ENCODE measurements at places on chromosomes 2 and 18.

DNA sequence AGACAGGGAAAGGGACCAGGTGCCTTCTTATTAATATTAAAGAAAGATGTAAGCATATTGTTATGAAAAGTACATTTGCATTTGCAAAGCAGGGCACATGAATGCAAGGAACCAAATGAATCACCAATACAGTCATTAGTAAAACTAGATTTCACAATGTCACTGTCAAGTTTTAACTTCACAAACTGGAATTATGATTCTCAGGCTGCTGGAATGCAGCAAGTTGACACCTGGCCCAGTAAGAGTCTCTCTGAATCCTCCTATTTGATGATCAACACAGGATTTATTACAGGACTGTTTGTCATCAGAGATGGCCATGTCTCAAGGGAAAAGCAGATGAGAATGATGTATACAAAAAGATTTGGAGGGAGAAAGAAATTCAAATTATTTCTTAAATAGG is 72.9 kb upstream of the STK39 start:
- DNase-seq: no peak

GRCh38 chr2:179543361-179543901 is 278.8 kb upstream of the SESTD1 start:
- DNase-seq: no peak

DNA sequence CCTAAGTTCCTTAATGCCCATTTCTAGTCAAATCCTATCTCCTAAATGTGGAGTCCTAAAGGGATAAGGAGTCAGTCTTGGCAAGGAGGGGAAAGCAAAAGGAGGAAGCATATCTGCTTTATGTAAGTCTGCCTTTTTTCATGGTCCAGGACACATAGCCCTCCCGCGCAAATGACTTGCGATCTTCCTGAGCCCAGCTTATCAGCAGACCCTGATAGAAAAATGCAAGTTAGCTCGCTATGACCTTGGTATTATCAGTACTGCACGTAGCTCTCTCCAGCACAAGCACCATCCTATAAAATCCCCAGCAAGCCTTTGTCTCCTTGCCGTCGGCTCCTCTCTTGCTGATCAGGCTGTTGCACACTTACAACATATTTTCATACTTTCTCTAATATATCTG is 281.4 kb upstream of the KCNH7 start:
- DNase-seq: no peak

- no peak for DNase-seq
Observed at GRCh38 chr2:238239543-238239862, 335 bp downstream of the HES6 start.

- DNase-seq: no peak
Observed at GRCh38 chr2:88331239-88331638, 121.3 kb downstream of the FOXI3 start.

GRCh38 chr2:227933884-227934283 is 62.5 kb downstream of the DAW1 start:
- DNase-seq: no peak

DNA sequence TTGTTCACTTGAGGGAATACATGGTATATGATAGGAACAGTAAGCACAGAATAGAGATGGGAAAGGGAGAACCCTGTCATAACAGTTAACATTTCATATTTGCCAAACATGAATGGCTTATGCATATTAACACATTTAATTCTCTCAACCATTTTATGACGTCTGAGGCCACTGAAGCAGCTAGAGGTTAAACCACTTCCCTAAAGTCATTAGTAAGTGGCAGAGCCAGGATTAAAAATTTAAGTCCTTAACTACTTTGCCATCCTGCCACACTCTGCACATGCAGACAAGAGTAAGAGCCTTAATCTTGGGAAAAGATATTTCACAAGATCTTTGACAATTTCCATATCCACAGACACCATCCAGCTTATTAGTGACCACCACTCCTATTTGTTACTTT is 2.1 kb downstream of the LIPT1 start:
- no peak for DNase-seq

GRCh38 chr2:123738643-123739042 is 286.4 kb upstream of the CNTNAP5 start:
- DNase-seq: no peak

DNA sequence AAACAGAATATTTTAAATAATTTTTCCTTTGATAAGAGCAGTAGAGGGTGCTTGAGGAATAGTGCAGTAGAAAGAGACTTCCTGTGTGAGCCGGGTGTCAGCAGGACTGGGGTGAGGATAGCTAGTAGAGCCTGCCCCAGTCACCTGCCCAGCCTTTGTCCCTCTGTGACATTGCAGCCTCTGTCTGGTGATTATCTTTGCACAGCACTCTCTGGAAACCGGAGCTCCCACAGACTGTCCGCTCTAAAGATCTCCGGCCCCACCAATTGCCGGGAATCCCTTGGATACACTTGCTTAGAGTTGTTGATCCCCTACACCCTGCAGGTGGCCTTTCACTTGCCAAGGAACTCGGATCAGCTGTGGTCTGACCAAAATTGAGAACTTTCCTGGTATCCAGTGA is 1081.3 kb upstream of the TMEFF2 start:
- DNase-seq: no peak

GRCh38 chr2:7430869-7431641 is 513.8 kb downstream of the RNF144A start:
- DNase-seq: peak; percentile 75

- DNase-seq: no peak
Observed at GRCh38 chr2:143255086-143255485, 125.9 kb downstream of the ARHGAP15 start.

GRCh38 chr2:186634701-186635100 is 44.8 kb downstream of the ITGAV start:
- no peak for DNase-seq

GRCh38 chr18:63887424-63887823 is at the start of gene SERPINB2:
Gene SERPINB2, plus strand, starts transcription at chr18:63887705. Its CDS starts 3,740 bp downstream, at chr18:63891445.
- no peak for DNase-seq

GRCh38 chr2:217105733-217106649 is 246.1 kb upstream of the TNP1 start:
- DNase-seq: no peak

DNA sequence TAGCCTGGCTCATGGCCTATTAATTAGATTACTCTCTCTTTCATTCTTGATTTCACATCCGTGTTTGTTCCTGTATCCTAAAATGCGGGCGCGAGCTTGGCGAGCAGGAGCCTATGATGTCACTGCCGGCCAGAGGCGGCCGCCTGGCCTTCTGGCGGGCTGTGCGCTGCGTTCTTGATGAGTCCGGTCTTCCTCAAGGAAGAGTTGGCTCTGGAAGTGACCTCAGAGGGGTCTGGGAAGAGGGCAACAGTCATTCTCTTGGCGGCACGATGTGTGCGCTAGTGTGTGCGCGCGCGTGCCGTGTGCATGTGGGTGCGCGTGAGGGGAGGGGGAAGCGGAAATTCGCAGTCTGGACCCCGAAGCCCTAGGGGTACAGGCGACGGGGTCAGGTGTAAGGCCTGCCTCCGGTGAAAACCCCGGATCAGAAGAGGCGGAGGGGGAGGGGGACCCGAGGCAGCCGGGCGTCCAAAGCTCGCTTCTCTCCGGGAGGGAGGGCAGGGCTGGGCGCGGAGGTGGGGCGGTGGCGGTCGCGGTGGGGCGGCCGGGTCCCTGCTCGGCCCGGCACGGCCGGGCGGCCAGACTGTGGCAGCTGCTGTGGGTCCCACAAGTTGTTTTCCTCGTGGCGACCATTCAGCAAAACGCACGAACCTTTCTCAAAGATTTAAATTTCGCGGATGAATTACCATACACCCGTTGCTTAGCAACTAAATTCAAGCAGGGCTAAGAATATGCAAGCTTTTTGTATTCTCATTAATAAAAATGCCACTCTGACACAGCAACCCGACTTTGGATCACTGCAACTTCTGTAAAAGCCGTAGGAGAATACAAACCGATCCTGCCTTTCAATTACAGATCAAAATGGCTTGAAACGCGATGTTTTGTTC is 8.4 kb downstream of the POU3F3 start:
- no peak for DNase-seq

DNA sequence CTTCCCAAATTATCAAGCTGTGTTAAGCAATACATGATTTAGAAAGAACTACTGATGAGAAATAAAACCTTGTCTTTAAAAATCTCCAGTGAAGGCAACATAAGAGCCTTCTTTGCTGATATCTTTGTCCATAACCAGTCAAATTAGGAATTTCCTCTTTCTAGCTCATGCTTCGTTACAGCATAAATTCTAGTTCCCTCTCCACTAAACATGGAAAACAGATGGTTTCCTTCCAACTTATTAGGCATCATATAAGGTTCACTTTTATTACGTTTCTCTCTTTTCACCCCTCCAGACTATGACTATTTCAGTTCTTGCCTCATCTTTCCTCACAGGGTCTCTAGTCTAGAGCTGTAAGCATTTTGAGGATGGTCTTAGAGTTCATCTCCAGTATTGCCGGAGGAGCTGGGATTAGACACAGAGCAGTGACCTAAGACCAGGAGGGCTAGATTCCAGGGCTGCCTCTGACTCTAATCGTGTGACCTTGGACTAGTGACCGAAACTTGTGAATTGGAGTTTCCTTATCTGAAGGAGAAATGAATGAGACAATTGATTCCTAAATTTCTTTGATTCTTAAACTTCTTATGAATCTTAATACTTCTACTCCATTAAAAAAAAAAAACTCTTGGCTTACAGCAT is 195.5 kb upstream of the APCDD1 start:
- DNase-seq: no peak

DNA sequence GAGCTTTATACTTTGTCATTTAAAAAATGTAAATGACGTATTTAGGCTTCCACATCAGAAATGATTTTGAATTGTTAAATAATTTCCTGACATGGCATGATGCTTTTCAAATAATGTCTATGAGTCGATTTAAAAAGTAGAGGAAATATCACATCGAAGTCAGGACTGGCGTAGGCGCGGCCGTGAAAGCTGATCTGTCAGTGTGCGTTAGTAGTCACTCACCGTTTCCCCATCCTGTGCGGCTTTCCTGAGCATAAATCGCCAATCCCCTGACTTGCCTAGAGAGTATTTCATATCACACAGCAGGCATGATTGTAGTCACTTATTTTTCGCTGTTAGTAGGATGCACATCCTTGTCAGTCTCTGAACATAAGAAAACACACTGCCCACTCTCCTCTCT is 843.1 kb downstream of the SOCS6 start:
- DNase-seq: no peak

- DNase-seq: no peak
Observed at GRCh38 chr2:203532957-203533658, 2.0 kb downstream of the RAPH1 start.

DNA sequence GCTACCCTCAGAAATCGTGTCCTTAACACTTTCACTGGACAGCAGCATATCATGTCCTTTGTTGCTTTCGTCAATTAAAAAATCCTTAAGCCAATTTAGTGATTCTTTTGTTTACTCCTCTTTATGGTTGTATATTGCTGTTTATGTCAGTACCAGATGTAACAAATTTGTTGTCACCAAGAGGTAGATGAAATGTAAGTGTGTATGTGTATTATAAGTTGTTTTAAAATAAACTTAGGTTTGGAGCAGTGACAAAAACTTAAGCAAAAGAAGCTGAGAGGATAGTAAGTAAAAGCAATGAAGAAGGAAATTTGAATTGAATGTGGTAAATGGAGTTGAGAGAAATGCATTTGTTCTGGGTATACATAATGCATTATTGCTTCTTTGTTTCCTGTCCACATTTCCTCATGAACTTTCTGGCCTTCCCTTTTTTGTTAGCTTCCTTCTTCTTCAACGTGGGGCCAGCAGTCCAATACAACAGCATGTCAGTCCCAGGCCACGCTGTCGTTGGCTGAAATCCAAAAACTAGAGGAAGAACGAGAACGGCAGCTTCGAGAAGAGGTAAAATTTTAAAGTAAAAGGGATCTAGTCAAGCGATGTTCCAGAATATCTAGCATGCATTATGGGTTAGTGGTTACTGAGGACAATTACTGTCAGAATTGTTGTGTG is 30.5 kb upstream of the SNORC start:
- no peak for DNase-seq

GRCh38 chr2:54772531-54772930 is 49.1 kb downstream of the EML6 start:
- no peak for DNase-seq

DNA sequence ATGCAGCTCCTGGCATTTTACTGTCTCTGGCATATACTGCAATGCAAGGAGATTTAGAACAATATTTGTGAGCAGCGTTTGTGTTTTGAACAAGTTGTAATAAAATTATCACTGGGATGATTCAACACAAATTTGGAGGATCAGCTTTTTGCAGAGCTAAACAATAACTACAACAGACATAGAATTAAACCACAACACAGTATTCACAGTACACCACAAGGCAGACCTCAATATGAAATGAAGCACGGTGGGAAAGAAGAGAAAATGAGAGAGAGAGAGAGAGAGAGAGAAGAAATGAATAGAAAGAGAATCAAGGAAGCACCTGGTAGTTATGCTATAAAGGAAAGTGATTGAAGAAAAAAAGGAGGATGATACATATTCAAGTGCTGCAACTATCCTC is 39.4 kb downstream of the HOXD1 start:
- DNase-seq: no peak

GRCh38 chr2:237235383-237236095 is 149.8 kb downstream of the COPS8 start:
- DNase-seq: no peak

- DNase-seq: no peak
Observed at GRCh38 chr2:37720533-37721200, 49.2 kb upstream of the CDC42EP3 start.

GRCh38 chr2:68287580-68288441 is 31.9 kb downstream of the CNRIP1 start:
- DNase-seq: no peak

DNA sequence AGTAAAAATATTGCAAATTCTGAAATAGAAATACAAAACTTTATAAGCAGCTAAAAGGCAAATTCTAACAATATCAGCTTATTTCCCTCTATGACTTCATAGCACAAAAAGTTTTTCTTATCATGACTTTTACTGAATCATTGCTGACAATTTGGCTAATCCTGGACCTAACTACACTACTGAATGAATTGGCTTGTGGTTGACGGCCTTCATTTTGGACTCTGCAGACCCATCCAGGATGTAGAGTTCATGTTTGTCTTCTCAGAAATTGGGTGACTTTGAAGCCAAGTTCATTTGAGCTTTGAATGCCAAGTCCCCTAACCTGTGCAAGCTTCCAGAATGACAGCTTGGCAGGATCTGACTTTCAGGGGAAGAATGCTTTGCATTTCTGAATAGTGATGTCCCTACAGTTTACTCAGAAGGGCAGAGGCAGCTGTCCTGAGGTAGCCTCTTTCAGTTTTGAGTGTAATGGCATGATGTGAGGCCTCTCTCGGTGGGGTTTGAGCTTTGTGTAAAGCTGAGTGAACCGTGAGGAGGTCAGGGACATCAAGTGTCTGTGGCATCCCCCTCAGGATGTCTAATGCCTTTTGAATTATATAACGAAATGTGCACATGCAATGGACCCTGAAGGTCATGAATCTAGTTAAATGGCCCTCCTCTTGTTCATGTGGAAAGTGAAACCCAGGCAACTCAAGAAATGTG is 48.0 kb downstream of the EFEMP1 start:
- DNase-seq: no peak

Measured in activated effector memory CD4-positive, alpha-beta T cell treated with anti-CD3 and anti-CD28 coated beads, Interleukin-2, amount 50 U/mL, for 16 hours (primary cell).